ENCODE measurements at places on chromosomes 7 and 10.

GRCh38 chr7:68562323-68562899, 1035.9 kb upstream of the AUTS2 start:
- no peak for DNase-seq

GRCh38 chr10:14129770-14130169, 201.0 kb downstream of the FRMD4A start:
- no peak for DNase-seq

DNA sequence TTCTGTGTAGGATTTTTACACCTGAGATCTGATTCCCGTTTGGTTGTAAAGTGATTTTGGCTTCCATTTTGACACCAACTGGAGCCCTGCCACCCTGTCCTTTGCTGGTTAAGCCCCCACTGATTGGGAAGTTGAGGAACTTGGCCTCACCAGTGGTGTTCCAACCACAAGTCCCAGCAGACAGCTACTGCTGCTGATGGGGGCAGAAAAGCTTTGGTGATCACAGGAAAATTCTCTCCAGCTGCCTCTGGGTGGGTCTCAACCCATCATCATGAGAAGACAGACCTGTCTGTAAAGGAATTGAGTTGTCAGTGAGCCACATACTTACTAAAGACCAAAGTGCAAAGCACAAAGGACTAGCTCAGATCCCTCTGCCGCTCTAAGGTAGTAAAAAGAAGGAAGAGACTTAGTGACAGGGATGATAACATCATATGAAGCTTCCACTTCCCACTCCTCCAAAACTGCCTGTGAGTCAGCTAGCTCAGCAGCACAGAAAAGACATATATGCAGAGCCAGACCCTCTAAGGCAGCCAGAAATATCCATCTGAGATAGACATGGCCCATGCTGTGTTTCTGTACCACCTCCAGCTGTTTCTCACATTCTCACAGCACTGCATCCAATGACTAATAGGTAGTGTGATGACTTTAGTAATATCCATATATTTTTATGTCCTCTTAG, 22.4 kb upstream of the LRRC17 start:
- no peak for DNase-seq

DNA sequence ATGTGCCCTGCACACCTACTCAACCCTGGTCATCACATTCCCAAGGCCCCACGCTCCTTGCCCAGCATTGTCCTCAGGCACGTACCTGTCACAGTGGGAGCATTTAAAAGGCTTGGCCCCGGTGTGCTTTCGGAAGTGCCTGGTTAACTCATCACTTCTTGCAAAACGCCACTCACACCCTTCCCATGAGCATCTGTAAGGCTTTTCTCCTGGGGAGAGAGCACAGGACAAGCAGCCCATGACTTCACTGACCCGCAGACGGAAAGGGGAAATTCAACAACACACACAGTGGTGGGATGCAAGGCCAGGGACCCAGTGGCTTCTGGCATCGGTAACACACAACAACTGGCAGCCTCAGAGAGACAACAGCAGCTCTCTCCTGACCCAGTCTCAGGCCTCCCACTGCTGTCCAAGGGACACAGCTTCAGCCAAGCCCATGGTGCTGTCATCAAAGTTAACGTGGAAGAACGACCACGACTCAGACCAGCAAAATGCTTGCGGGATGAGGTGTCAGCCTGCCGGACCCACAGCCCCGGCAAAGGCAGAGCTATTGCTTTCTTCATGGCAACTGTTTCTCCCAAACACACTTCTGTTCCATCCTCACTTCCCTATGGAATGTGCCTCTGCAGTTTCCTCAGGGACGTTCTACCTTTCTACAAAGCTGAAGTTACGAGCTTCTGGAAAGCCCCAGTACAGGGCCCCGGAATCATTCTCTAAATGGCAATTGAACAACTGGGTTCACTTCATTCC, 4.8 kb downstream of the KLF6 start:
- DNase-seq: peak; percentile 69

DNA sequence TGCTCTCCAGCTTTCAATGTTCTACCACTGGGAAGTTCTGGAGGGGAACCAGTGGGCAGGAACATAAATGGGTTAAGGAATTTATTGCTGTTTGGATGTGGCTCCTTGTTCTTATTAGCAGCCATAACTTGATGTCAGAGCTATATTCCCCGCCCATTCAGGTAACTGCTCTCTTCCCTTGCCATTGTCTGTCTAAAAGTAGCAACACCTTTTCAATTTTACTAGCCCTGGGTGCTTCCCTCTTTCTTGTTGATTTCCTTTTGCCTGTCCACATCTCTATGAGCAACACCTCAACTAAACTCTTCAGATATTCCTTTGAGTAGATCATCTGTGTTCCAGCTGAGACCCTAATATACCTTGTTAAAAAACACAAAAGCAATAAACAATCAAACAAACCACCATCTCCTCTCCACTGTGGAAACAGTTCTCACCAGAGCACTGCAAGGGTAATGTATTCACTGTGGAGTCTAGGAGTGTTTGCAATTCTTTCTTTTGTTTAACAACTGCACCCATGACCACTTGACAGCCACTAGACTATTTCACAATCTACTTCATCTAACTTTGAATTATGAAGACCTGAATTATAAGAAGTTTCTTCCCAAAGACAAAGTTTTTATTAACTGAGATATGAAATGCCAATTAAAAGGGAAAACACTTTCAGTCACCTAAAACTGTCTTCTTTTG, 436.7 kb downstream of the IPMK start:
- no peak for DNase-seq

DNA sequence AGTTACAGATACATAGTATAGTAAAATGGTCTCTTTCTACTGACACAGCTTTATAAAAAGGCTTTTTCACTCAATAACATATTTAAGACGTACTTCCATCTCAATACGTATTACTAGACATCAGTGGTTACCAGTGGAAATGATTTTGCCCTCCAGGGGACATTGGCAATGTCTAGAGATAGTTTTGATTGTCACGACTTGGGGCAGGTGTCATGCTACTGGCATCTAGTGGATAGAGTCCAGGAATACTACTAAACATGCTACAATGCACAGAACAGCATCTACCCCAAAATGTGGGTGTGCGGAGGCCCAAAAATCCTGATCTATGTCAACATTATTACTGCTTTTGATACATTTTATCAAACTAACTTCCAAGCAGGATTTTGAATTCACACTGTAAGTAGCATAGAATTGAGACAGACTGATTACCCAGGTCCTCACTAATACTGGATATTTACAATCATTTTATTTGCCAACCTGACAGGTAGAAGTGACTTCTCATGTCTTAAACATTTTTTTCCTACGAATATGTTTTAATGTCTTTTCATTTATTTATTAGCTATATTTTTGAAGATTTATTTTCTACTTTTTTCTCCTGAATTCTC, 53.8 kb downstream of the HGF start:
- no peak for DNase-seq

GRCh38 chr7:96337519-96337918, 15.6 kb upstream of the SLC25A13 start:
- DNase-seq: no peak

- DNase-seq: no peak
Measured at GRCh38 chr10:72567421-72567820, 58.5 kb downstream of the MICU1 start.

- no peak for DNase-seq
Measured at GRCh38 chr7:22192801-22193200, 164.2 kb downstream of the RAPGEF5 start.

DNA sequence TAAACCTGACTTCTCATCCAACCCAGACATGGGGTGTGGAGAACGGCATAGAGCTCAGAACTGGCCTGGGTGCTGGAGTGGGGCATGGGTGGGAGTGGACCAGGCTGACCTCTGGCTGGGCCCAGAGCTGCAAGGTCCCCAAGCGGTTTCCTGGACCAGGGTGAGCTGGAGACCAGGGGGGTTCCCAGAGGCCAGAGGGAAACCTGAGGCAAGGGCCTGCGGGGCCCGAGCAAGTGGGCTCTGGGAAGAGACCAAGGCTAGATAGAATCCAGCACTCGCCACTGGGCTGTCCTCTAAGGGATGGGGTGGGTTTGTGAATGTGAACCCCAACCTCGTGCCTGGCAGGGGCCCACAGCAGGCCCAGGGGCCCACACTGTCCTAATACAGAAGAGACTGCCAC, 39.4 kb upstream of the RET start:
- DNase-seq: no peak

- no peak for DNase-seq
Measured at GRCh38 chr10:124879136-124879535, 62.8 kb upstream of the ZRANB1 start.

DNA sequence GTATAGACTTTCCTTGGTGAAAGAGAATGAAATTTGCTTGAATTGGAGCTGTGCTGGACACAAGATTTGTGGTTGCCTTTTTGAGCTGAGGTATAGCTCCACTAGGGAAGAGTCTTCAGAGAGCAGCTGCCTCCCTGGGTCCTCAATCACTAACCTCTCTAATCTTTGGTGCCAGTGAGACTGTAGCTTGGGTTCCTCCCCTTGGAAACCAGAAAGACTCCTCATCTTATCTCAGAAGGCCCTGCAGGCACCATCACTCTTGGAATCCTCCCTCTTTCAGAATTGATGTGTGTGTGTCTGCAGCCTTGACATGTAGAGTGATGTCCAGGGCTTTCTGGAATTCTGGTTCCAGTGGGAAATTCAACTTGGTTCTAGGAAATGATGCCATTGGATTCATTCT, 426.5 kb downstream of the RPS24 start:
- DNase-seq: no peak

- no peak for DNase-seq
Measured at GRCh38 chr10:61791216-61791615, 110.3 kb upstream of the ARID5B start.

DNA sequence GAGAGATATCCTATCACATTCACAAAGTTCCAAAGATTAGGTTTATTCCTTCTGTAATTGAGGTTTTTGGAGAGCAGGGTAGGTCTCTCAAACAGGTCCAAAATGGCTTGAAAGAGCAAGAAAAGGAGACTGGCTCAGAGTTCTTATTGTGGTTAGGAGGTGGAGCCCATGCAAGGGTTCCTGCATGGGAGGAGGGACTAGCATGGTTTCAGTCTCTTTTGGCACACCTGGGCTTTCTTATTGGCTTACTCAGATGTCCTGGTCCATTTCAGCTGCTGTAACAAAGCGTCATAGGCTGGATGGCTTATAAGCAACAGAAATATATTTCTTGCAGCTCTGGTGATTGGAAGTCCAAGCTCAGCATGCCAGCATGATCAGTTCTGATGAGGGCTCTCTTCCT, 493.1 kb downstream of the REEP3 start:
- no peak for DNase-seq
